Midbrain (tissue), 1 donor: ENCODE measurements at places on chromosomes 5 and 9.

DNA sequence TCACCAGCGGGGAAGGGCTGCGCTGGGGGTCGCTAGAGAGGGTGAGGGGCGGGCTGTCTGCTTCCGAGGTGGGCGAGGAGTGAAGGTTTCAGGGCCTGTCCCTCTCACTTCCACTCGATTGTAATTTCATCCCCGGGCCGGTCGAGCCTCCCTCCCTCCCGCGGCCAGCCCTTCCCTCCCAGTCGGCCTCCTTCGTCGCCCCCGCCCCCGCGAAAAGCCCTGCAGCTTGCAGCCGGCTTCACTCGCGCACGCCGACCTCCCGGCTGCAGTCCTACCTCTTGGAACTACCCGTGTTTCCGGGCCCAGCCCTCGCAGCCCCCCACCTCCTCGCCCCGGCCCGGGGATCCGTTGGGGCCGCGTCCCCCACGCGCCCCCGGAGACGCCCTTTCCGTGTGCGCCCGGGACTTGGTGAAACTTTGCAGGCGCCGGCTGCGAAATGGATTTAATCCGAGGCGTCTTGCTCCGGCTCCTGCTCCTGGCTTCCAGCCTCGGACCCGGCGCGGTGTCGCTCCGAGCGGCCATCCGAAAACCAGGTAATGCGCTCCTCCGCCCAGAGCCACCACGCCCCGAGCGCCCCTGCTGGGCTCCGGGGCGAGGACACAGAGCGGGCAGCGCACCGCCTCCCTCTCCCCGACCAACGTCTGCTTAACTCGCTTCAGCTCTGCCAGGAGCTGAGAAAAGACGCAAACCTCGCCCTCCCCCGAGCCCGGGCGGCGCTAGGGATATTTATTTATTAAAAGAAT is at the start of gene EGFLAM:
Gene EGFLAM, plus strand, starts transcription at position 241 of the 743 bp plus-strand sequence. Its CDS starts 196 bp downstream, at position 437.
- no peak for DNase-seq

DNA sequence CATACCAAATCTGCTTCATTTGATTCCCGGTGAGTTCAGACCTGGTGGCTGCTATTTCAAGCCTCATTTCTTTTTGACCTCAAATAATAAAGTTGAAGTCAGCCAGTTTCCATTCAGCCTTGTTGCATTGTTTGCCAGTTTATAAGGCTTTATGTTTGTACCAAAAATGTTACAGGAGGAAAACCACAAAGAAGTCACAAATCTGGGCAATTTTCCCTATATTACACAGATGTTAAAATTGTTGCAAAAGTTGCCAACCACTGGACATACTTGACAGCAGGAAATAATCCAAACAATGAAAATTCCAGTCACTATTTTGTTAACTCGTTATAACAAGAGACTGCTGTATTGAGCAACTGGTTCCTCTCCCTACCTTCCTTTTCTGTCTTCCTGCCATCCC is 1325.0 kb upstream of the DMAC1 start:
- DNase-seq, result no peak

DNA sequence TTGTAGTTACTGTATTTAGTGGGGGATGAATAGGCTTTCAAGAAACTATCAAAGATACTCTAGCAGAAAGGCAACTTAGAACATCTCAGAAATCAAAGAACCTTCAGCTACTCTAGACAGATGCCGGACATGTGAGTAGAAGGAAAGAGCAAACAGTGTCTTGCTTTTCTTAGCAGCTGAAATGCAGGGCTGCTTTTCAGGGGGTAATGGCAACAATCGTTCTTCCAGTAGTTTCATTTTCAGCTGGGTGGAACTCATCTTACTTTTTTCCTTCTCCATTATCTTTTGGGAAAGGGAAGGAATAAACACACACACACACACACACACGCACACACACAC is 281.6 kb downstream of the CRB2 start:
- no peak for DNase-seq

GRCh38 chr9:115192280-115192679 is 74.3 kb upstream of the TNC start:
- peak; percentile 12 for DNase-seq

- DNase-seq, result no peak
Observed at GRCh38 chr5:174744896-174745295, 20.5 kb downstream of the MSX2 start.

GRCh38 chr5:31993165-31993961 is 180.8 kb downstream of the GOLPH3 start:
- no peak for DNase-seq

GRCh38 chr5:172178991-172179989 is 8.7 kb downstream of the STK10 start:
- DNase-seq, result no peak

DNA sequence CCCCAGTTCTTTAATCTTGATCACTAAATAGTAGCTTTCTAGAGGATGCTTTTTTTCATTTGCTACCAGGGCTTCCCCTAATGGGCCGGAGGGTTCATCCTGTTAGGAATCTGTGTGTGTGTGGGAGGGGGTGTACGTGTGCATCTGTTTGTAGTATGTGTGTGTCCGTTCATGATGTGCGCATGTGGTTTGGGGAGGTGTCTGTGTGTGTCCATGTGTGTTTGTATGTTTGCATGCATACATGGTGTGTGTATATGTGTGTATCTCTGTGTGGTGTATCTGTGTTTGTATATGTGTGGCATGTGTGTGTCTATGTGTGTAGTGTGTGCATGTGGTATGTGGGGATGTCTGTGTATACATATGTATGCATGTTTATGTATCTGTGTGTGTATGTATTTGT is 106.2 kb downstream of the SYK start:
- DNase-seq, result no peak

GRCh38 chr5:82387001-82387818 is 109.1 kb upstream of the RPS23 start:
- DNase-seq, result no peak

- DNase-seq, result no peak
Observed at GRCh38 chr9:113533335-113534225, 70.1 kb downstream of the RGS3 start.

DNA sequence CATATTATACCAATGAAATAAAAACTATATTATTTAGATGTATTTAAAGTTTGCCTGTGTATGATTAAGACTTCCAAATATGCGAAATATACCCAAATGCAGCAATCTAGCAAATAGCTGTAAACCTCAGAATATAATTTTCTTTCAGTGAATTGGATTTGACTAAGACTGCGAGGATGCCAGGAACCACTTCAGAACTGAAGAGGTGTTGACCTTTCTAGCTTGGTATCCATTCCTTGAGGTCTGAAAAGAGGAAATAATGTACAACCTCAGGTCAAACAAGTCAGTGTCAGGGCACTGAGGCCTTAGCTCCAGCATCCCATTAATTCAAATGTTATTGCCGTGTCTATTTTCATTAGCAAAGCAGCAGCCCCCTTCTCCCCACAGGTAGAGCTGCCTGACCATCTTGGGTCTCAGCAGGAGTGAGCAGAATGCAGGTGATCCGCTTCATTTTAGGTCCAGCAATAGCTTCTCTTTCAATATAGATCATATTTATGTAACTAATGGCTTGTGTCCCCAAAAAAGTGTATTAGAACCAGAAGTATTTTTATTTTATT is 100.0 kb downstream of the KIAA1958 start:
- DNase-seq, result no peak

GRCh38 chr5:144017631-144018030 is 152.8 kb downstream of the YIPF5 start:
- no peak for DNase-seq

DNA sequence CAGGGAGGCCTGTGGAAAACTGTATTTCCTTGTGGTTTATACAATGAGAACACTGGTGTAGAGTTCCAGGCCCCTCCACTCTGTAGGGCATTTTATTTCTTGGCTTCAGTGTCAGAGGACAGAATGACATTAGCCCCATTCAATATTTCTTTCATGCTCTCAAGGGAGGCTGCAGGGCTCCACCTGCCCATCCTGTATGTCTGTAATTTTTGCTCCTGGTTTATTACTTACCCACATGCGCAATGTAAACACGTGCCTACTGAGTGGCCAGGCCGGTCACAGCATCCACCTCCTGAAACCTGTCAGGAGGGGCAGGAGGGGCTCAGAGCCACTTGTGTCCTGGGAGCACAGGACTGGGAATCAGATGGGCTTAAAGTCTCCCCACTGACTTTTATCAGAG is 82.4 kb downstream of the GADD45G start:
- DNase-seq, result no peak

- no peak for DNase-seq
Observed at GRCh38 chr5:81393783-81394718, at the start of gene ACOT12. ACOT12 (minus strand) TSS chr5:81394134; CDS start chr5:81394114, 20 bp downstream.

GRCh38 chr9:36165826-36166167 is 3.4 kb upstream of the CCIN start:
- DNase-seq, result no peak

DNA sequence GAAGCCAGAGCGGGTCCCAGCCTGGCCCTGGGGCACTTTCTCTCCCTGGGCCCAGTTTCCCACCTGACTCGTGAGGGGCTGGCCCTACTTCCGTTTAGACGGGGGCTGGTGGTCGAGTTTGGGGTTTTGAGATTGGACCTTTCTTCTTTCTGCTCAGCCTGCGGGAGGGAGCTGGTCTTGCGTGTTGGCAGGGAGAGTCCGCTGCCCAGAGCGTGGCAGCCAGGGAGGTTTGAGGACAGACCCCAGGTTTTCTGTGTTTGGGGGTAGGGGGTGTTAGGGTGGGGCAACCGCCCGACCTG is 6.0 kb upstream of the PITX1 start:
- DNase-seq, result no peak
